ENCODE measurements at places on chromosomes 1 and 21.

GRCh38 chr1:204409123-204409522 lies 2.5 kb downstream of the PPP1R15B start:
- no peak for DNase-seq

DNA sequence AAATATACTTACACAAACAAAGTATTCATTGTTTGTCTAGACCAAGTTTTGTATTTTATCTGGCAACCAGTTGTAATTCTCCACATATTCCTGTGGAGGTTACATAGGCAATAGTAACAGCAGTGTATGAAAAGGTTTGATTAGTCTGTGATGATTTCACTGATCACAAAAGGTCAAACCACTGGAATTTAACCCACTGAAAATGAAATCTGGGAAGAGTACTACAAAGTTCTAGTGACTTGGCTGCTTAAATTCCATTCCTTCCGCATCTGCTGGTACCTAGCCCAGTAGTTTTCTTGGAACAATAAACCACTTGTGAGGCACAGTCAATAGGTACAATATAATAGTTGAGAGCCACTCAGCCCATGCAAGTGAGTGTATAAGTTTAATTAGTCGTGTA lies 205.4 kb downstream of the NFIA start:
- no peak for DNase-seq

DNA sequence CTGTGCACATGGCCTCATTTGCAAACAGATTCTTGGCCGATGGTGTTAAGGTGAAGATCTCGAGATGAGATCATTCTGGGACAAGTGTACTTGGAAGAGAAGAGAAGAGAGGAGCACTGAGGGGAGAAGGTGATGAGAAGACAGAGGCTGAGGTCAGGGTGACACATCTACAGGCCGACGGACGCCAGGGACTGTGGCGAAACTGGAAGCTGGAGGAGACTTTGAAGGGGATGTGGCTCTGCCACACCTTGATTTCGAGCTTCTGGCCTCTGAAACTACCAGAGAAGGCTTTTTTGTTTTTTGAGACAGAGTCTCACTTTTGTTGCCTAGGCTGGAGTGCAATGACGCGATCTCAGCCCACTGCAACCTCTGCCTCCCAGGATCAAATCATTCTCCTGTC lies 137.5 kb upstream of the TMEM51 start:
- DNase-seq, result no peak

DNA sequence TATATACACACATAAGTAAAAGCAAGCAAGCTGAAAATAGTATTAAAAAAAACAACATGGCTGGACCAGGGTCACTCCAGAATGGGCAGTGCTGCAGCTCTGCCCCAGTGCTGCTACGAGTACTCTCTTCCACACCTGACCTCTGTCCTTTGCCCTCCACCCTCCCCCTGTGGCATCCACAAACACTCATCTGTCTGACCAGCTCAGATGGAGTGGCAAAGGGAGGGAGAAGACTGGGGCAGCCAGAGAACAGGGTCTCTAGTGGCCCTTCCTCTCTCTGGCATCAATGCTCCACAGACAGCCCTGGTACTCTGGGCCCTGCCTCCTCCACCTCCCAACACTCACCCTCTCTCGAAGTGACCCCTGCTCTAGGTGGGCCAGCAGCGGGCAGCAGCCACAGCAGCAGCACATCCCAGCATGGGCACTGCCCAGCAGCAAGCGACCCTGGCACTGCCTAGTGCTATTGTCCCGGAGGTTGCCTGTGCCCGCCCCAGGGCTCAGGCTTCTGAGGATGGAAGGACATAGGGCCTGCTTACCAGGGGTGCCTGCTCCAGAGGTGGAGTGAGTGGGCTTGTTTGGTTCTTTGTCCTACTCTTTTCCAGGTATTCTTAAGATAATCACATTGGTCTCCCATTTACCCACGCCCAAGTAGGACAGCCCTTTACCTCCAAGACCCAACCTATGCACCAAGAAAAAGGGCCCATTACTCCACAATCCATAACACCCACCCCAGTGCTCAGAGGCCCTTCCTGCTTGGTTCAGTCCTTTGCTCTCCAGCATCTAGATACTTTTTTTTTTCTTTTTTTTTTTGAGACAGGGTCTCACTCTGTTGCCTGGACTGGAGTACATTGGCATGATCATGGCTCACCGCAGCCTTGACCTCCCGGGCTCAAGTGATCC lies 6.2 kb downstream of the ARHGEF2 start:
- DNase-seq, result no peak

DNA sequence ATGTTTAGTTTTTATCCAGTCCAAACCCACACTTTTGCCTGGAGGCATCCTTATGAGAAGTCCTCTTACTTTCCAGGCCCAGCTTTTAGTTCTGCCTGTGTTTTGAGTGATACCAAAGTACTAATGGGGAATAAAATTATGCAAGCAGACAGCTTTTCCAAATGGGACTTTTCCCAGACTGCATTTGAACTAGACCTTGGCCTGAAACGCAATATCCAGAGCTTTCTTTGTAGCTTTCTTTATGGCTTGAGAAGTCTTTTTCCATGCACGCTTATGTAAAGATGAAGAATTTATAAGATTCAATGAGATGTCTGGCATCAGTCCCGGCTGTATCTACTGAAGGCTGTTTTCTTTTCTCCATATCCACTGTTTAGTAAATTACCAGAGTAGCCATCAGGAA lies 236.6 kb upstream of the RAB4A start:
- DNase-seq, result no peak

- no peak for DNase-seq
These were observed 27.8 kb upstream of the EPS8L3 start for GRCh38 chr1:109791495-109792043.

DNA sequence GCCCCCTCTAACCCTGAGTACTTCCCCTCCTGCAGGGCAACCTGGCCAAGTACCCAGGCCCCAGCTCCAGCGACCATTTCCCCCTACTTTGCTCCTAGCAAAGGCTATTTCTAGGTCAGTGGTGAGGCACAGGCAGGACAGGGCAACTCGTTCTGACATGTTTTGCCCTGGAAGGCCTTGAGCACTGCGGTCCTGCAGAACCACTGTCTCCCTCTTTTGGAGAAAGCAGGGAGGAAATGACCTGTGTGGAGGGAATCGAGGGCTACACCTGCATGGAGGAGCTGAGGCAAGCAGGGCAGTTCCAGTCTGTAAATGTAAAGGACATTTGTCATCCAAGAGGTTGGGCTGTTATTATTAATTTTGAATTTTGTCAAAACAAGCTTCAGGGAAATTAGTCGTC lies 99.1 kb downstream of the PPIAL4G start:
- no peak for DNase-seq

GRCh38 chr21:32352526-32352925 lies 40.3 kb downstream of the URB1 start:
- DNase-seq, result no peak
